Amniotic stem cell (primary cell): ENCODE measurements at places on chromosomes 11 and 22.

- DNase-seq, result no peak
Measured at GRCh38 chr11:79321263-79321662, 119.6 kb downstream of the TENM4 start.

GRCh38 chr11:44524751-44525201, 40.7 kb upstream of the CD82 start:
- no peak for DNase-seq

DNA sequence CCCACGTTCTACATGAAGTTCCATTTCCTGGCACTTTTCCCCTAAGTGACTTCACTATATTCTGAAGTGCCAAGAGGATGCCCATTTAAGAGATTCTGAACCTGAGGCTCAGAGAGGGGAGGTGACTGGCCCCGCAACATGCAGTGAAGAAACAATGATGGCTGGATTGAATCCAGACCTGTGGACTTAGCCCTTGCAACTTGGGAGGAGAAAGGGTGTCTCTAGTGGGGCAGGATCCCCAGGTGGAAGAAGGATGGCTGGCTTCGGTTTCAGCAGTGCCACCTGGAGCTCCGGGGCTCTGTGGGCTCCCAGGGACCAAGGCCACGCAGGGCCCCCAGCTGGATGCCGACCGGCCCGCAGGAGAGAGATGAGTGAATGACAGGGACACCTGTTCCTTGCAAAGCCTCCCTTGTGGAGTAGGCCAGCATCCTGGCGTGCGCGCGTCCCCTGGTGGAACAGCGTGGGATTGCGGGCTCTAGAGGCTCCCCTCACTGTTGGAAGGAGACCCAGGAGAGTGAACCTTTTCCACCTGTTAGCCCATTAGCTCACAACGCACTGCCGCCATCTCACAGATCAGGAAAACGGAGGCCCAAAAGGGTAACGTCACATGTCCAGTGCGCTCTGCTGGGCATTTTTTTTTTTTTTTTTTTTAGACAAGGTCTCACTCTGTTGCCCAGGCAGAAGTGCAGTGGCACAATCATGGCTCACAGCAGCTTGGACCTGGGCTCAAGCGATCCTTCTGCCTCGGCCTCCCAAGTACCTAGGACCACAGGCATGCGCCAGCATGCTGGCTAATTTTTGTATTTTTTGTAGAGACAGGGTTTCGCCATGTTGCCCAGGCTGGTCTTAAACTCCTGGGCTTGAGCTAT, 104.7 kb downstream of the KIAA1671 start:
- DNase-seq, result no peak

DNA sequence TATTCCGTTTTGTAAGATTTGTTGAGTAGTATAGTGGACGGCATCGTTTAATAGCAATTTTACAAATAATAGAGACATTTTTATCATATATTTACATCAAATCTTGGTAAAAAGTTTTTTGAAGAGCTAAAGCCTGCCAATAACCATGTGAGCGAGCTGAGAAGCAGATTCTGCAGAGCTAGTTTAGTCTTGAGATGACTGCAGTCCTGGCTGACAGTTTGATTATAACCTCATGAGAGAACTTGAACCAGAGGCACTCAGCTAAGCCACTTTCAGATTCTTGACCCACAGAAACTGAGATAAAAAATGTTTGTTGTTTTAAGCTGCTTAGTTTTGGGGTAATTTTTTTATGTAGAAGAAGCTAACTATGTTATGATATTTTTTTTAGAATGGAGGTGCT, 78.9 kb downstream of the PDE3B start:
- no peak for DNase-seq

- no peak for DNase-seq
Measured at GRCh38 chr11:88484873-88485621, 147.5 kb upstream of the CTSC start.

- no peak for DNase-seq
Measured at GRCh38 chr11:94793002-94793401, 24.8 kb downstream of the AMOTL1 start.

- DNase-seq, result no peak
Measured at GRCh38 chr11:36372101-36372771, 76.1 kb downstream of the PRR5L start.

DNA sequence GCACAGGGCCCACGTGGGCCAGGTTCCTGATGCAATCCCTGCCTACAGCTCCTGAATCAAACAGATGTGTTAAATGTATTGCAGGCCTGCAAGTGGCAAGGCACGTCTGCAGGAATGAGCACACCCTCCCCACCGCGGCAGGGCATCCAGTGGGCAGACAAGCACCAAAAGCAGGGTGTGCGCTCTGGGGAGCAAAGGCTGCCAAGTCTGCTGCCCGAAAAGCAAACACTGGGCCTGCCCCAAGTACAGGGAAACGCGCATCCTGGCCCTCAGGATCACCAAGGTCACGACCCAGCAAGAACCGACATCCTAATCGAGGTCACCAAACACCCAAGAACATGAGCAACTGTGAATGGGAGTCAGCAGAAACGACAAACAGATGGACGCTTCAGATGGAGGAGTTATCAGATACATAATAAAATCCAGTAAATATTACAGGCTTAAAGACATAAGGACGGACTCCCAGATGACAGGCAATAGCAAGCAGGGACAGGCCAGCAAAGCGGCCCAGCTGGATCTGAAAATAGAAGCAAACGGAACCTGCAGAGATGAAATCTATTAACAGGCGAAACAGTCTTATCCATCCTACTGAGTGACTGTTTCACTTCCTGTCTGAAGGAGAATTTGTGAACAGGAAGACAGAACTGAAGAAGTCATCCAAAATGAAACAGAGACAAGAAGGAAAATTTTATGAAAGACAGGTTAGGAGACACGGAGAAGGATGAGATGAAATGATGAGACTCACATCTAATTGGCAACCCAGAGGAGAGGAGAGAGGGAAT, 26.7 kb downstream of the CARS1 start:
- no peak for DNase-seq

DNA sequence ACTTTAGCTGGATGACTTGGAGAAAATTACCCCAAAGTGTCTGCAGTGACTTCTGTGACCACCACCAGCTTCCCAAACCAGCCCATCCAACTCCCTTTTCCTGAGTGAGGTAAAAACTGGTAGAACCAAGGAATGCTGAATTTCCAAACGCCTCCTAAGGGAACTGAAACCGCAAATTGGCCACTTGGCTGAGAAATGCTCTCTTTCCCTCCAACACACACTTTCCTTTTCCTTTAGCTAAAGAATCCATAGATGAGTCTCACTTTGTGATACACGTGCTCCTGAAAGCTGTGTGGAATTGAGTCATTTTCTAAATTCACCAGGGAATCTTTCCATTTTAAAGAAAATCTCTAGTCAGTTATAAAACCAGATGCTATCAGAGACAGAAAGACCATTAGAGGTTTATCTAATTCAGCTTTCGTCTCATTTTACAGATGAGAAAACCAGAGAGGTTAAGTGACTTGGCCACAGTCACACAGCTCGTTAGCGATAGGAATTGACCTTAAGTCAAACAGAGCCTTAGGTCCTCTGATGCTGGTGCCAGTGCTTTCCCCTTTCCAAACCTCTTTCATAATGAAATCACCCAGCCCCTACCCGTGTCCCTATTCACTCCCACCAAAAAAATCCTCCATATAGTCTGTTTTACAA, 137.2 kb downstream of the COMMD9 start:
- DNase-seq, result no peak

GRCh38 chr22:49930596-49931412, 12.4 kb downstream of the CRELD2 start:
- DNase-seq, result no peak

- DNase-seq, result no peak
Measured at GRCh38 chr11:60394666-60395380, 1.4 kb upstream of the MS4A14 start.

- DNase-seq, result no peak
Measured at GRCh38 chr11:3949125-3949524, 93.7 kb downstream of the STIM1 start.

- DNase-seq, result no peak
Measured at GRCh38 chr11:103024086-103024485, 67.9 kb downstream of the DCUN1D5 start.

- no peak for DNase-seq
Measured at GRCh38 chr11:41978945-41979344, 519.5 kb upstream of the LRRC4C start.

DNA sequence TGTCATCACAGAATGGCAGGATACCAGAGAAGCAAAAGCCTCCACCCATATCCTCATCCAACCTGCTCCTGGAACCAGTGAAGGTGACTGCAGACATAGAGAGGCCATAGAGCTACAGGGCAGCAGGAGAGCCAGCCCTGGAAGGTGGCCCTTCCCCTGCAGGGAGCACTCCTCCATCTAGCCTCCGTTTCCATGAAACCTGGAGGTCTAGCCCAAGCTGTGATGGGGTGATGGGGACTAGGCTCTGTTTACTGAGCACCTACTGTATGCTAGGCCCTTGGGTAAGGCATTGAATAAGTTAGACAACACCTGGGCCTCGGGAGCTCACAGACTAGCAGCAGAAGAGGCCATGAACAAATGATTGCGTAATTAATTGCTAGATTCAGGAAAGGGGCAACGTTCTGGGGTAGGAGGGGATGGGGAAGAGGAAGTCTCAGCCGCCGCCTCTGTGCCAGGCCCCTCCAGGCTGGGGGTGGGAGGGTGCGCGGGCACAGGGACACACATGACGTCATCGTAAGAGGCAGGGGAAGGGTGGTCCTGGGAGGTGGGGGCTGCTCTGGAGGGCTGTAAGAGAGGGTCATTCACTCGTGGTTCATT, 784 bp upstream of the SYNGR1 start:
- DNase-seq, result no peak

GRCh38 chr11:116466801-116467200, 306.0 kb downstream of the BUD13 start:
- no peak for DNase-seq

DNA sequence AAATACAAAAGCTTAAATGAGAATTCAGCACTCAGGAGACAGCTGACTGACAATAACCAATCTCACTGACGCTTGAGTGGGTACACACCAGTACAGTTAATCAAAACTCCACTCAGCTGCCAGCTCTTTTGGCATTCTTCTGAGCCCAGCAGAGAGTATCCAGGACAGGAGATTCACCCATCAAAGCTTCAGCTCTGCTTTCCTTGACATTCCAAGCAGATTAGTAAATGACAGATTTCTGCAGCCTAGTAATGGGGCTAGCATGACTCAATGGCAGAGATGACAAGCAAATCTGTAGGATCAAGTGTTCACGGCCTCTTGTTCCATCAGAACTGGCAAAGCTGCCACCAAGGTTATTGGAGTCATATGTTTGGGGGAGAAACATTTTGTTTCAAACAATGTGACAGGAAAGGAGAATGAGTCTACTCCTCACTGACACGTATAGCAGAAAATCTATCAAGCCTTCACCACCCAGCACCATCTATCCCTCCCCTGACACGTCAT, 420.0 kb downstream of the DYNC2H1 start:
- DNase-seq, result peak; percentile 46

GRCh38 chr11:78166855-78167469, 21.5 kb downstream of the KCTD21 start:
- DNase-seq, result no peak

GRCh38 chr11:60810569-60810968, 25.4 kb downstream of the MS4A10 start:
- no peak for DNase-seq

DNA sequence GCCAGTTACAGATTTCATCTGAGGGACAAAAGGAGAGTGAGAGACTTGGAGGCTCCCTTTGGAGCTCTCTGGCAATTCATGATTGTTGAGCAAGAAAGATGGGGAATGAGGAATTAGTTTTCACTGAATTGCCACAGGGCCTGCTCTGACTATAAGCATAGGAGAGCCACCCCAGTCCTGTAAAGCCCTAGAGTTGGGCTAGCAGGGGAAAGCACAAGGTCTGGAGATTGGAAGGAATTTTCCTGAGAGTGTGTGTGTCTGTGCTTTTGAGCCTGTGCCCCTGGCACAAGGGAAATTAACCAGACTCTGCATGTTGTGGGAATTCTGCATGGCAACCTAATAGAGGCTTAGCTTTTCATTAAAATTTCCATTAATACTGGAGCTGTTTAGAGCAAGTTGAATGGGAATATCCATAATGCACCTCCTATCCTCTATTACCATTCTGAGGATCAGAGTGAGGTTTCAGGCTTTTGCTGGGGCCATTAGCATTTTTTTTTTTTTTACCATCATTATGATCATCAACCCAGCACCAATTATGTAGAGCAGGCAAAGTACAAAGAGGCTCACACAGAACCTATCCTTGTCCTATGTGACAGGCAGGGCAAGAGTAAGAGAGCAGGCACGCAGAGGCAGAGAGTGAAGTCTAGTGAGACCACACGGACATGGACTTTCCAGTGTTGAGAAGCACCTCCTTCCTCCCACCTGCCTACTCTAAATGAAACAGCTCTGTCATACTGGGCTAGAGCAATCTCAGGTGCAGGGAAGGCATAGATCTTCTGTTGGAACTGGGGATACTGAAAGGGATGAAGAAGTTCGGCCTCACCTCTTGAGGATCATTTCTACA, 308.5 kb downstream of the ST3GAL4 start:
- DNase-seq, result no peak

DNA sequence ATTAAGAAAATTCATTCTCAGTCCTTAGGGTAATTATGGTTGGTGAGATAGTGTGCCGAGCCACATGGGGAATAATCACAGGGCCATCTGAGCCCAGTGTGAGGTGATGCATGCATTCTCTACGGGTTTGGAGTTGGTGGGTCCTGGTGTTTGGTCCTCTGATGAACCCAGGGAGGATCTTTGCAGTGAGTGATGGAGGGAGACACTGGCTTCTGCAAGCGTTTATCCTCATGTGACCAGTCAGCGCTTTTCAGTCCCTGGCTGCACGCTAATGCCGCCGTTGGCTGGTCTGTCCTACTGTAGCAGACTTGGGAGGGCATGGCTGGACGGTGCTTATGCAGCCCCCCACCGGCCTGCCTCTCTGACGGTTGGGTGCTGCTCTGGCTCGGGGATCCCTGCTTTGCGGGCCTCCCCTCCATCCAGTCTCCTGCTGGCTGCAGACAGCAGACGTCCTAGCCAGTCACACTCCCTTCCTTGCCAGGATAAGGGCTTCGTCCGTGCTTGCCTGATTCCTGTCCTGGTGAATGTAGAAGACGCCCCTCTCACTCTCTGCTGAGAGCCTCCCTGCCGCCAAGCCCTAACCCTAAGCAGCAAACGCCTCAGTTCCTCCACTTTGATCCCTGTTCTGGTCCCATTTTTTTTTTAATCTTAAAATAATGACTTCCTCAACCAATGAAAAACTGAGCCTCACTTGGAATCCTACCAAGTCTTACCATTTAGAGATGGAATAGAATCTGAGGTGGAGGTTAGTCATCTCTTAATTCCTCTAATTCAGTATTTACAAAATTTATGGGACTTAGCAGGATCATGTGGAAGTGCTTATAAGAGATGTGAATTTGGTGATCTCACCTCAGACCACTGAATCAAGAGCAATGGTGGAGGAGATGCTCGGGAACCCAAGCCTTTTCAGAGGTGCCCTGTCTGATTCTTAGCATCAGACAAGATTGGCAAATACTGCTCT, 143.7 kb upstream of the SORL1-AS1 start:
- no peak for DNase-seq

DNA sequence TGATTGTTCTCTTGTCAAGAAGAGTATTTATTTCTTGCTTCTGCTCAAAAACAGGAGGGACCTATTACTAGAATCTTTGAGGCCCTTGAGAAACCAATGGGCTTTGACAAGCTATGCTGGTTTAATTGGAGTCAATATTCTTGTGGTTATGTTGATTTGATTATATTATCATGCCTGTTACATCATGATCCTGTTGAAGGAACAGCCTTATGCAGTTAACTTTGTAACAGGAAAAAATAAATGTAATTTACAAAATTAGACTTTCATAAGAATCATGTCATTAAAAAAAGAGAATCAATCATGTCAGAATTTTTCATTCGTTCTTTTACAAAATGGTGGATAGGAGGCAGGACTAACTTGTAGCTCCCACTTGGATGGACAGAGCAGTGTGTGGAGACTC, 386.1 kb upstream of the DDI1 start:
- DNase-seq, result no peak
